NCI-H510A treated with DMSO at 0.1 percent for 48 hours (cell line): ENCODE measurements at places on chromosomes 1 and 21.
A peak's percentile ranks its signal among the peaks of the same experiment; 100 is the strongest.

- DNase-seq = no peak
These were observed 911.1 kb downstream of the TTLL7 start for GRCh38 chr1:83087851-83088250.

DNA sequence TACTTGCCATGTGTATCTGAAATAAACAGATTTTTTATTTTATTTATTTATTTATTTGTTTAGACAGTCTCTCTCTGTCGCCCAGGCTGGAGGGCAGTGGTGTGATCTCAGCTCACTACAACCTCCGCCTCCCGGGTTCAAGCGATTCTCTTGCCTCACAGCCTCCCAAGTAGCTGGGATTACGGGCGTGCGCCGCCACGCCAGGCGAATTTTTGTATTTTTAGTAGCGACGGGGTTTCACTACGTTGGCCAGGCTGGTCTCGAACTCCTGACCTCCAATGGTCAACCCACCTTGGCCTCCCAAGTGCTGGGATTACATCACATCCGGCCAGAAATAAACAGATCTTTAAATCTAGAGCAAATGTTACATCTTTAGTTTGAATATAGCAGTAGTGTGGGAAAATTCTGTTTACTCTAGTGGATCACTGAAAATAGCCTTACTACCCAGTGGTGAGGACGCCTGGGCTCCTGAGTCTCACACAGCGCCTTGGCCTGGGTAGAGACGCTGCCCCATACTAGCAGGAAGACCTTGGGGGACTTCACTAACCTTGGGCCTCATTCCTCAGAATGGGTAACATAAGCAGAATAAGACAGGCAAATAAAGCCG lies 709 bp downstream of the GART start:
- DNase-seq = no peak

- DNase-seq = no peak
These were observed 161.6 kb upstream of the RAB4A start for GRCh38 chr1:229109320-229109761.

DNA sequence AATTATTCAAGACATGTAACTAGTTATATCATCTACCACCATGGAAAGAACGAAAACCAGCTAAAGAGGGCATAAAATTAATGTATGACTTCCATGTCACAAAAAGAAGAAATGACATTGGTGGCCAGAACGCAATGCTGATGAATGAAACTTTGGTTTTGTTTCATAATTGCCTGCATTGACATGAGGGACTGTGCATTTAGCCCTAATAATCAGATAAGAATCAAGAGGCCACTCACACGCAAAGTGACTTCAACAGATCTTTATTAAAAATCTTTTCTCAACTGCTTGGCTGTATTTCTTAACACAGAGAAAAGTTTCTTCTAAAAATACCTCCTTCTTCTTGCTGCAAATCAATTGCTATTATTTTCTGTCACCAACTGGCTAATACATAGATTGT lies 184.7 kb upstream of the RUNX1 start:
- DNase-seq = no peak

DNA sequence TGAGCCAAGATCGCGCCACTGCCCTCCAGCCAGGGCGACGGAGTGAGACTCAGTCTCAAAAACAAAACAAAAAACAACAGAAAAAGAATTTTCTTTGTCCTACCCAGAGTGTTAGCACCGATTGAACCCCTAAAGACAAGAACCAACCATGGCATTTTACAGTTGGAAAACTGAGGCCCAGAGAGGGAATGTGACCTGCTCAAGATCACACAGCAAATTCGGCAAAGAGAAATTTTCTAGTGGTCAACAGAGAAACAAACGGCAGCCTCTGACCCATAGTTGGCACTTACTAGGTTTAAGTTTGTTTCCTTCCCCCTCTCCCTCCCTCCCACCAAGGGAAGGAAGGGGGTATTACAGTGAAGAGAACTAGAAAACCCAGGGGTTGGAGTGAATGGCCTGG lies 20.5 kb upstream of the ACTL8 start:
- no peak for DNase-seq

- no peak for DNase-seq
These were observed 83.4 kb downstream of the TRIM33 start for GRCh38 chr1:114427612-114428011.

DNA sequence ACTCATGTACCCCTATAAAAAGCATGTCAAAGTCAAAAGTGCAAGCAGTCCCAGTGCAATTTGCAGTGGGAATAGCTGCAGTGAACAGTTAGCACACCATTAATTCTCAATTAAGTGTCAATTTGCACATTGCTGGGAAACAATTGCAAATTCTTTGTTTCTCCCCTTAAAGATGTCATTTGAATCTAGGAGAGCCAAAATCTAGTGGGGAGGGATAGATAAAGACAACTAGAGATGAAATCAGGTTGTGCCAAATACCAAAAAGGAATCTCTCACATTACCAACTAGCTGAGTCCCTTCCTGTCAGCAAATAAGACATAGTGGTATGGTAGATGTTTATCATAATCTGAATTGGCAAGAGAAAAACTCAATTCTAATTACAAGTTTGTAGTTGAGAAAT lies 330.7 kb downstream of the NUF2 start:
- DNase-seq = no peak

DNA sequence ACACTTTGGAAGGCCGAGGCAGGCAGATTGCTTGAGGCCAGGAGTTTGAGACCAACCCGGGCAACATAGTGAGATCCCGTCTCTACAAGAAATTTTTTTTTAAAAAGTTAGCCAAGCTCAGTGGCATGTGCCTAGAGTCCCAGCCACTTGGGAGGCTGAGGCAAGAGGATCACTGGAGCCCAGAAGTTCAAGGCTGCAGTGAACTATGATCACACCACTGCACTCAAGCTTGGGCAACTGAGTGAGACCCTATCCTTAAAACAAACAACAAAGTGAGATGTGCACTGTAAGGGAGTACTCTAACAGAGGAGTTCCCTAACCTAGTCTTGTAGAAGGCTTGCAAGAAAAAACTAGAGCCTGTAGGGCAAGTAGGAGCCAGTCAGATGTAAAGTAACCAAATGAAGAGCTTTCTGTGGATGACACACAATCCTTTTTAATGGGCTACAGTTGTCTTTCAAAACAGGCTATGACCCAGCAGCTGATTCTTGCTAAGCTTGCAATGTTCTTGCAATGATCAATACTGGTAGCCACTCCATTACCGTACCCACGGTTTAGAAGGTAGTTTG lies 38.0 kb upstream of the SRP9 start:
- no peak for DNase-seq

- DNase-seq = no peak
These were observed 141.0 kb upstream of the HP1BP3 start for GRCh38 chr1:20928146-20928545.

DNA sequence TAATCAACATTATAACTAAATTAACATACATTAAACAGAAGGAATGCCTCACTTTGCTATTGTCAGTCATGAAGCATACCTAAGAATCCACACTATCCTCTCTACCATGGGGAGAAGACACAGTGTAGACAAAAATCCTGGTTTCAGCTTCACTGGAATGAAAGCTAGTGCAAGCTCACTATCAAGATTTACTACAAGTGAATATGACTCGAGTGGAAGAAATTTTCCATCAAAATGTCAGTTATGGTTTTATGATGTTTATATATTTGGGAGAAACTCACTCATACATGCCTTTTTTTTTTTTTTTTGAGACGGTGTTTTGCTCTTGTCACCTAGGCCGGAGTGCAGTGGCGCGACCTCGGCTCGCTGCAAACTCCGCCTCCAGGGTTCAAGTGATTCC lies 424.3 kb downstream of the KCNT2 start:
- DNase-seq = no peak

DNA sequence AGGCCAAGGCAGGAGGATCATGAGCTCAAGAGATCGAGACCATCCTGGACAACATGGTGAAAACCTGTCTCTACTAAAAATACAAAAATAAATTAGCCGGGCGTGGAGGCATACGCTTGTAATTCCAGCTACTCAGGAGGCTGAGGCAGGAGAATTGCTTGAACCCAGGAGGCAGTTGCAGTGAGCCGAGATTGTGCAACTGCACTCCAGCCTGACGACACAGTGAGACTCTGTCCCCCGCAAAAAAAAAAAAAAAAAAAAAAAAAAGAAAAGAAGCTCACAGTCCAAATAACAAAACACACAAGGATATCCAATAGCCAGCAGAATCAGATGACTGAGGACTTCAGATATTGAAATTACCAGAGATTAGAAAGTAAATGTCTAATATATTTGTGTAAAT lies 11.8 kb downstream of the AHCTF1 start:
- DNase-seq = no peak

GRCh38 chr1:203338335-203339036 lies 12.4 kb downstream of the FMOD start:
- peak; percentile 47 for DNase-seq

DNA sequence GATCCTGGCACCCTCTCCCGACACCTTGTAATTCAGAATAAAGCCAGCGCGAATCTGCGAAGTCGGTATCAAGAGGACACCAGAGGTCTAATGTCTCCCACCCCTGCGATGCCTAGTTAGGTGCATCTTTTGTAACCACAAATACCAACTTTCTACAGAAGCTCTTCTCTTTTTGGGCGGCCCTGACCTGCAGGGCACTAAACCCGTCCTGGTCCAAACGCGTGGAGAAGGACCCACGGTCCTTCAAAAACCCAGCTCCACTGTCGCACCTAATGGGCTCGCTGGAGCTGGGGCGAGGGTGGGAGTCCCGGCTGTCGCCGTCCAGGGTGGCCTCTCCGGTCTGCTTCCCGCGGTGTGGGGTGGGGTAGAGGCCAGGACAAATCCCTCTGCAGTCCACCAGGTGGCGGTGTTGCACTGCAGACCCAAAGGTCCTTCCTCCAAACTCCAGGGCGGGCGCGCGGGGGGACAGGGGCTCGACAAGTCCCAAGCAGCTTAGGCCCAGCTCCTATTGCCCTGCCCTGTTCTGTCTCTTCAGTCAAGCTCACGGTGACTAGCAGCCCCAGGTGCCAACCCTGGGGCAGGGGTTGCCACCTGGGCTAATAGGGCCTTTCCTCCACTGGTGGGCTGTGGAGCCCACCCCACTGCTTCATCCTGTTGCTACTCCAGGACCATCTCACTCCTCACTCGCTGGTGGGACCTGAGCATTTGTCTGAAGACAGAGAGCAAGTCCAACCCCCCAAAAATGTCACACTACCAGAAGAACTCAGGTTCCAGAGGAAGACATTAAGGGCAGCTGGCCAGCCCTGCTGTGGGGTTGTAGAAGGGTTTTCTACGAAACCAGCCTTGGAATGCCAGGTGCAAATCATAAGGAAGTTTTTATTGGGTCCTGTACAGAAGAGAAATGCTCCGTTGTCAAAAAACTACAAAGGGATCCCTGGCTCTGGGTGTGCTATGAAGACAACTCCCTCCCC lies 2.8 kb downstream of the HES3 start:
- peak; percentile 99 for DNase-seq

GRCh38 chr21:44371596-44371995 lies 18.2 kb downstream of the TRPM2 start:
- DNase-seq = no peak
